H54 (cell line): ENCODE measurements at places on chromosomes 2 and 18.

GRCh38 chr2:46857871-46858701 is 57.5 kb downstream of the MCFD2 start:
- DNase-seq = no peak

GRCh38 chr2:57936216-57936615 is 110.4 kb upstream of the VRK2 start:
- no peak for DNase-seq

GRCh38 chr2:205628422-205628821 is 53.9 kb upstream of the NRP2 start:
- no peak for DNase-seq

GRCh38 chr2:26178246-26178645 is 5.4 kb downstream of the GAREM2 start:
- DNase-seq = no peak

DNA sequence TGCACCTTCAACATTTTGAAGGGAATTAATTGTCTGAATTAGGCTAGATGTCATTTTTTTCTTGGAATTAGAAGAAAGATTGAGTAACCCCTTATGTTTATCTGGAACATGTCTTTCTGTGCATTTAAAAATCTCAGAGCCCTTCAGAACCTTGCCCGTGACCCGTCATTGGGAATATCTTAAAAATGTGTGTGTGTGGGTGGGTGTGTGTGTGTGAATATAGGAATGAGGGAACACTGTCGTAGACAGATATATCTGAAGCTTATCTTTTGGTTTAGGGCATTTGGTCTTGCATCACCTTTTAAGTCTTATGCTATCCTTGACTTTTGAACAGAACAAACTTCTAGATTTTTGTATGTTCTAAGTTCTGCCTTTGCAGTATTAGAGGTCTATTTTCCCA is 13.5 kb upstream of the IL1RL1 start:
- no peak for DNase-seq

DNA sequence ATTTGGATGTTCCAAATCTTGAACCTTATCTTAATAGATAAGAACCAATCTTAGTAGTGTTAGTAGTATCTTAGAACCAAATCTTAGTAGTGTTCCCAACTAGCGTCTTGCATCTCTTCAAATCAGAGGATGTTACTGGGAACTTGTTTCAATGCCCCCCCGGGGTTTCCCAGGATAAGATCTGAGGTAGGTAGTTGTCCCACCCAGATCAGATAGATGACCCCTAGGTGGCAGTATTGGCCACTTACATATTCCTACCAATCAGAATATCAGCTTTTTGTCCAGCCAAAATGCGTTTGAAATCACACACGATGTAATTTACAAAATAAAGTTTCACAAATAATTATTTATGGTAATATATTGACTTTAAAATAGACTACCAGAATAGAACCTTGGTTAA is 314.8 kb downstream of the MBD2 start:
- DNase-seq = peak; percentile 2

GRCh38 chr2:232417489-232417888 is 10.8 kb downstream of the ALPG start:
- DNase-seq = no peak

DNA sequence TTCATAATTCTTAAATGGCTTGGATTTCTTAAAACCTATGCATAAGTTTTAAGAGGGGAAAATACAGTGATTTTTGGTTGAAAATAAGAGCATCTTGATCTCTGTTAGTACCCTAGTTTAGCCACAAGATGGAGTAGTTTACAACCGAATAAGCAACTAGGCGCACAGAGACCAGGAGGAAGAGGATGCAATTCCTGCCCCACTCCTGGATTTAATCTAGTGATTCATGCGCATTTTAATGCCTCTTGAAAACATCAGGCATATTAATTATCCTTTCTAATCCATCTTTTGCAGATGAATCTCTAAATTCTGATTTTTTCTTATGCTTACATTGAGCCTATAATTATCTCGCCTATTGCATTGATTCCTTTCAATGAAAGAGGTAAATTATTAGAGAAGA is 76.7 kb downstream of the MRPS9 start:
- DNase-seq = peak; percentile 61

DNA sequence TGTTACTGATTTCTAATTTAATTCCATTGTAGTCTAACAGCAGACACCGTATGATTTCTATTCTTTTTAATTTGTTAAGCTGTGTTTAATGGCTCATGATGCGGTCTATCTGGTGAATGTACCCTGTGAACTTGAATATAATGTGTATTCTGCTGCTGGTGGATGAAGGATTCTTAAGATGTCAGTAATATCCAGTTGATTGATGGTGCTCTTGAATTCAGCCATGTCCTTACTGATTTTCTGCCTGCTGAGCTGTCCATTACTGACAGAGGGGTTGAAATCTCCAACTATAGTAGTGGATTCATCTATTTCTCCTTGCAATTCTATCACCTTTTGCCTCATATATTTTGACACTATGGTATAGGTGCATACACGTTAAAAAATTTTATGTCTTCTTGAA is 373.3 kb upstream of the RAB12 start:
- no peak for DNase-seq

GRCh38 chr18:22420652-22421051 is 2.9 kb upstream of the CTAGE1 start:
- no peak for DNase-seq

- no peak for DNase-seq
Measured at GRCh38 chr2:169232551-169233154, 129.7 kb downstream of the LRP2 start.

DNA sequence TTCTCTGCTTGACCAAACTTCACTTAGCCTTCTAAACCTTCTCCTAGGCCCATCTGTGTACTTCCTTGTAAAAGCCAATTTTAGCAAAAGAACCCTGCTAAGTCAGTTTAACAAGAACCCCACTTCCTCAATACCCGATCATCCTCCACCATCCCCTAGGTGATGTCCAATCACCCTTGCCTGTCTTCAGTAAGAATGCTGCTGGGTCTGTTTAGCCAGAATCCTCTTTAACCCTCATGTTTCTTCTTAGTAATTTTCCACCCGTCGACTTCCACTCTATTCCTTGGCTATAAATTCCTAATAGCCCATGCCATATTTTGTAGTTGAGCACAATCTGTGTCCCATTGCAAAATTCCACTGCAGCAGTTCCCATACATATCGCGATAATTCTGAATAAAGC is 780.0 kb upstream of the RAB6C start:
- no peak for DNase-seq

DNA sequence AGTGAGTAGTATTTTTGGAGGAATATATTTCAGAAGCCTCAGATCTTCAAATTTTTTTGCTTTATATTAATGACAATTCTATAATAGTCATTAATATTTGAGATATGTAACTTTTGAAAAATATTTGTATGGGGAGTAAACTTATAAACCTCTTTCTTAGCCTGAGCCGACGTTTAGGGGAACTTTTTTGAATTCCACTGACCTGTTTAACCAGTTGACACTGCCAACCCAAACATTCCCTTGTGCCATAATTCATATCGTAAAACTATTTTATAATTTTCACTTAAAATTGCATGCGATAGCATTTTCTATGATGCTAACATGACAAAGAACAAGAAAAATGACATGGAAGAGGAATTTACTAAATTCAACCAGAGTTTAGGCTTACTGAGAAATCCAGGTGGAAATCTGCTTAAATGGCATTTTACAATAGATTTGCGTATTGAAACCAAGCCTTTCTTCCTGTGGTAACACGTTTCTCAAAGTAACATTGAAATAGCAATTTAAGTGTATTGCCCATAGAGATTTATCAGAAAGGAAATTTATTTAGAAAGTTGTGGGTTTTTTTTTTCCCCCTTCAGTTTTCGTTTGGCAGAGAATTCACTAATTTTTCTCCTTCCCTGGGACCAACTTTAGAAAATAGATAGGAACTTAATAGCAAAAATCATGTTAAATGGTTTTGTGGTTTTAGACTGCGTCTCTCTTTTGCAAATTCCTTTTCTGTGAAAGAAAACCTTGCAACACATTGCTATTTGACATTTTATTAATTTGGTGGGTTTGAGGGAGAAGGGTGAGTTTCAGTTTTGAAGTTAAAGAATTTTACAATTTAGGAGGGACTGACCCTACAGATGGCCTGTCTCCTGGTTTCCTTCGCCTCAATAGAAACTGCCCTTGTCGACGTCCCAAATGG is 77.4 kb downstream of the TANC1 start:
- DNase-seq = no peak

DNA sequence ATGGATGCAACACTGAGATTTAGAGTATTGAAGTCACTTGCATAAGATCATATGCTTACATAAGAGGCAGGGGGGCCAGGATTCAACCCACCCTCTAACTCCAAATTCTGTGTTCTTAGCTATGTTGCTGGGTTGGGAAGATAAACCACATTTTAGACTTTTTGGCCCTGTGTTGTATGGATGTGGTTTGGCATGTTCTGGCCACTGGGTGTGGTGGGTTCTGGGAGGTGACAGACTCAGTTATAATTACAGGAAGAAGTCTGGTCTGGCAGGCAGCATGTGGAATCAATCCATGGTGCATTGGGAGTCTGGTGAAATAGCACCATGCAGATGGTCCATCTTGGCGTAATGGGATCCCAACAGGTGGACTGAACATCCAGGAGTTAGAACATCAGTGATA is 138.9 kb downstream of the LTBP1 start:
- DNase-seq = no peak

- no peak for DNase-seq
Measured at GRCh38 chr18:36843784-36844183, 14.9 kb downstream of the KIAA1328 start.

DNA sequence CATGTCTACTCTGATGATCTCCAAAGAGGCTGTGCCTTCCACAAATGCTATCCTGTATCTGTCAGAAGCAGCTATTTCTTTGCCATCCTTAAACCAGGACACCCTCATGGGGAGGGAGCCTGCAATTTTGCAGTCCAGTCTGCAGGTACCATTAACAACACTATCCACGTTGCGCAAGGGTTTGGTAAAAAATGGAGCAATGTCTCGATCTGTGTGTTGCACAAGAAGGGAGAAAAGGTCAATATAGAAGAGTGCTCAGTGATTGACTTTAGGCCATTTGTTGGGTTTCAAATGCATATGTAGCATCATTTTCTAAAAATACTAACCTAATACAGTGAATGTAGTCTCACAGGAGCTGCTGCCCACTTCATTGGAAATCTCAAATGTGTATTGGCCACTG is 74.3 kb downstream of the TTN start:
- DNase-seq = no peak
